ENCODE measurements at places on chromosomes 3 and 15.

GRCh38 chr3:183930086-183930485, 45.4 kb upstream of the PARL start:
- no peak for DNase-seq

DNA sequence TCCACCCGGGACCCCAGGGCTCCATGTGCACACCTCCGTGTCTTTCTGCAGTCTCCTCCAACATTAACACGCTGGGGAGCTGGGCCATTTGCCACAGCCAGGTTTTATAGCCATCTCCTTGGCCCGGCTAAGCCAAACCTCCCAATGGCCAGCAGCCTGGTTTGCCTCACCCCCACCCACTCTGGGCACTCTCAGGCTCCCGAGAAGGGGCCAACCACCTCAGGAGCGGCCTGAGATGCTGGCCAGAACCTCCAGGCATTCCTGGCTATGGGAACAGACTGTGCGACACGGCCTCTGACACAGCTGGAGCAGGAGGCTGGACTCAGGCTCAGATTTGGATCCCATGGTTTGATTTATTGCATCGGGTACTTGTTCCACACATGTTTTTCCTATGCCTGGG, 289.7 kb downstream of the RPLP1 start:
- DNase-seq, result no peak

DNA sequence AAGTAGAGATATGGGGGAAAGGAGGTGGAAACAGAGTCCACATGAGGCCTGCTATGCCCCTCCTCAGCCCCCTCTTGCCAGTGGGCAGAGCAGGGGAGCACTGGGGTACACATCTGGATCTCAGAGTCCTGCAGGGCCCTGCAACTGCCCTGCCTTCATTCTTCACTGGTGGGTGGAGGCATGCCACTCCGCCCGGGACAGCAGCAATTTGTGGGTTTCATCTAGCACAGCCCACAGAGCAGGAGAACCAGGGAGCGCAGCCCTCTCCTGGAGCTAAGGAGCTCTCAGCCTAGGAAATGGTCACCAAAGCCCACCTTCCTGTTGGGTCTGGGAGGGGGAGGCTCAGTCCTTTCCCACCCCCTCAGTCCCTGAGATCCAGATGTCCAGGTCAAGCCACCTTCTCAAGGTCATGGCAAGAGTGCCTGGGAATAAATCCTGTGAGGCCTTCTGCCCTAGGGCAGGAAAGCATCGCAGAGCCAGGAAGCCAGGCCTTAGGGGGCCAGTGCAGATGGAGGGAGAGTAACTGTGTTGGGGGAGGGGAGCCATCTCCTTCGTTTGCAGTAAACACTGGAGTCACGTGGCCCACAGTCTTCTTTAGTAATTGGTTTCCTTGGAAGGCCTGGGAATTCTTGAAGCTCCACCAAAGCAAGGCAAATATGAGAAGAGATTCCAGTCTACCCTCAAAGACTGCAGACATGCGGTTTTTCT, 31.0 kb downstream of the ANP32A start:
- no peak for DNase-seq

DNA sequence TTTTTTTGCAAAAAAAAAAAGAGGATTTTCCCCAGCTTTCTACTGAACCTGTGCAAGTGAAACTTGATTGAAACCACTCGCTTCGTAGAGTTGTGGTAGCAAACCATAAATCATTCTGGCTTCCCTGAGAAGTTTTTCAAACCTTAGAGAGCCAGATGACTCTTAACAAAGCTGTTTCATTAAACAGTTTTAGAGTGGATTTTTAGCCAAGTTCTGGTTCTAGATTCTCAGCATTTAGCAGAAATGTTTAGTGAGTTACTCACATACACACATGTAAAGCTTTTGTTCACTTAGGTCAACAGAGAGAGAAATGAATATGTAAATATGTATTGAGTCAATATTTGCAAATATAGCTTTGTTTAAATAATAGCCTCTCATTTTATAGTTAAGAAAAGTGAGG, 18.1 kb upstream of the CCR9 start:
- no peak for DNase-seq

GRCh38 chr3:196889844-196890708, 22.4 kb downstream of the SENP5 start:
- DNase-seq, result no peak

Measured in posterior vena cava (tissue), 2 donors.